ENCODE measurements at places on chromosomes 12 and 14. TPM values are rescaled to one million over a fixed set of nuclear protein-coding genes. Genes with fewer than 3 reads are reported as not detected.

DNA sequence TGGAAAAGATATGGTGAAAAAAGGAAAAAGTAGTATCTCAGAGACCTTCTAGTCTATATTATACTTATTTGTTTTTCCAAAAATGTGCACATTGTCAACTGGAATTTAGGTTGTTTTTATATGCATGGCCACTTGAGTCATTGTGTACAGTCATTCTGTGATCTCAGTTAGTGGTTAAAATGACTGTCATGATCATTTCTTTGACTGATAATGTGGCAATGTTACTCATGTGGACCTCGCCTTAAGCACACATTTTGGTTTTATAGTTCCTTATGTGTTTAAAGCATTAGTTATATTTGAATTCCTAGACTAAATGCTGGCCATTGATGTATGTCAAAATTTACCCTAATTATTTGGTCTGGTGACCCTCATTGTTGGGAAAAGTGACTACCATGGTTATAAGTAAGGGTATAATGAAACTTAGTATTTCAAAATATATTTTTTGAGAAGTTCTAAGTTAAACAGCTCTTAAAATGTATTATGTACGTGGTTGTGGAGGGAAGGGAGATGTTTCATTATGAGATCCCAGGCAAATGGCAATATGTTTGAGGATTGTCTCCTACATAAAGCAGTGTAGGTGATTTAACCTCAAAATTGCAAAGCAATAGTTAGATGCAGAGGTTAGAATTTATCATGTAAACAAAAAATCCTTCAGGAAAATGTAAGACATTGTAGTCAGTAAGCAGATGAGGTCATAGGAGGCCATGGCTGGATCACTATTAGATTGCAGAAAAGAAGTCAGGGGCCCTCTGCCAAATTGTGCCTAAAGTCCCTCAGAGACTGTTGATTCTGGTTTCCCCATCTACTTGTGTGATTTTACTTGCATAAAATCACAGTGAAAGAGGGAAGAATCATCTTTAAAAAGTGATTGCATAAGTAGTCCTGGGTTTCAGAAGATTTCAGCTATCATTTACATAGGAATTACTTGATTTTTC lies 17.5 kb downstream of the PNMA1 start:
- H3K4me3 ChIP-seq: no peak overlapping the region
- H3K4me1 ChIP-seq: no peaks in the 10 kb centered on the region
- no peak for DNase-seq
- H3K27ac ChIP-seq: no peak overlapping the region
- H3K36me3 ChIP-seq: peaks cover 3% of the 10 kb centered on the region

BRAP gene
- 20.0 TPM for total RNA-seq

DNA sequence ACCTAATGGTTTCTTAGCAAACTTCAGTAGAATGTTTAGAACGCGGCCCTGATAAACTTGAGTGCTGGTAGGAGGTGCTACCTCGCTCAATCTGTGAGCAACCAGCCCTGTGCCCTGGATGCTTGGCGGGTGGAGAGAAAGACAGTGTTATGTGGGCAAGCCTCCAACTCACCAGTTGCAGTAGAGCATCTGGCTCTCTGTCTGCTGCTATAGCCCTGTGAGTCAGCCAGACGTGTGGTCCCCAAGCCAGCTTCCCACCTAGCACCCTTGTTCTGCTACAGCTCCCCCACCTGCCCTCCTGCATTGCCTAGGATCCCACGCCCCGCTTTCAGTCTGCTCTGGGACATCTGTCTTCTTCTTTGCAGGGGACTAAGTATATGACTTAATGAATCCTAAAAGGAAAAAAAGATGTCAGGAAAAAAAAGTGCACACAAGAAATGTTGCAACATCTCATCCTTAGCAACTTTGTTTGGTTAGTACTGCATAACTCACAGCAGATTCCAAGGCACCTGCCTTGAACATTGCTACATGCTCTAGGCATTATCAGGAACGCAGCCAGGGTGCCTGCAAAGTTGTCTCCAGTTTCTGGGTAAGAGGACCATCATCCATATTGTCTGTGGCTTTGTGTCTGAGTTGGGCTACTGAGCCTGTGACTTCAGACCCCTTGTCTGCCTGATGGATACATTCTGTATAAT lies 13.6 kb downstream of the SNRNP35 start:
- H3K27ac ChIP-seq: no peak overlapping the region
- H3K27me3 ChIP-seq: no peaks in the 10 kb centered on the region
- peaks cover 3% of the 10 kb centered on the region for H3K36me3 ChIP-seq
- DNase-seq: no peak
- H3K4me3 ChIP-seq: no peak overlapping the region
- peaks cover 2% of the 10 kb centered on the region for H3K4me1 ChIP-seq

DNA sequence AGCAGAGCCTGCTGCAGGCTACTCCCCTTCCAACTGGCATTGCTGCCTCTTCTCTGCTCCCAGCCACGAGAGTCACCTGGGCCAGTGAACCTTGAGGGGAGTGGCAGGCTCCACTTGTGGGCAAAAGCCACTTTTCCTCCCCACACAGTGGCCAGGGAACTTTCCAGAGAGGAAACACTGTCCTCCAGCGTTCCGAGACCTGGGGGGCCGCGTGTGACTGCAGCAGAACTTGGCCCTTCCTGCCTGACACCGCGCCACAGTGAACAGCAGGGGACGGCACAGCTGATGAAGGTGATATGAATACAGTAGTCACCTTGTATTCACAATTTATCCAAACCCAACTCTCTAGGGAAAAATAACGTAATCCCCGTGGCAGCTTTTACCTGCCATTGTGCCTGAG lies 114.9 kb downstream of the PIWIL1 start:
- H3K4me3 ChIP-seq: no peak overlapping the region
- H3K4me1 ChIP-seq: no peaks in the 10 kb centered on the region
- no peaks in the 10 kb centered on the region for H3K36me3 ChIP-seq
- no peak for DNase-seq
- H3K27me3 ChIP-seq: no peaks in the 10 kb centered on the region

DNA sequence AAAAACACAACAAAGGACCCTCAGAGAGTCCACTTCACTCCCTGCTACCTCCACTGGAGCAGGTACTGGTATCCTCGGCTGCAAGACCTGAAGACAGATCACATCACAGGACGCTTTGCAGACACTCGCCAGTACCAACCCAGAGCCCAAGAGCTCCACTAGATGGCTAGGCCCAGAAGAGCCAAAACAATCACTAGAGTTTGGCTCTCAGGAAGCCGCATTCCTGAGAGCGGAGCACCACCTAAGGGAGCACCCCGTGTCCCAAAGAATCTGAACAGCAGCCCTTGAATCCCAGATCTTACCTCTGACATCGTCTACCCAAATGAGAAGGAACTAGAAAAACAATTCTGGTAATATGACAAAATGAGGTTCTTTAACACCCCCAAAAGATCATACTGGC lies 399.8 kb downstream of the RAD51B start:
- H3K27ac ChIP-seq: no peak overlapping the region
- no peaks in the 10 kb centered on the region for H3K27me3 ChIP-seq
- no peaks in the 10 kb centered on the region for H3K4me1 ChIP-seq
- no peaks in the 10 kb centered on the region for H3K36me3 ChIP-seq
- no peak for DNase-seq

- no peak overlapping the region for H3K4me3 ChIP-seq
- H3K27ac ChIP-seq: no peak overlapping the region
- H3K27me3 ChIP-seq: no peaks in the 10 kb centered on the region
- H3K4me1 ChIP-seq: peaks cover 16% of the 10 kb centered on the region
- DNase-seq: no peak
Measured at GRCh38 chr14:81005540-81006228, 50.3 kb downstream of the TSHR start.

POTEM gene
- total RNA-seq: not detected

MMP17 gene
- total RNA-seq: 90.9 TPM

DNA sequence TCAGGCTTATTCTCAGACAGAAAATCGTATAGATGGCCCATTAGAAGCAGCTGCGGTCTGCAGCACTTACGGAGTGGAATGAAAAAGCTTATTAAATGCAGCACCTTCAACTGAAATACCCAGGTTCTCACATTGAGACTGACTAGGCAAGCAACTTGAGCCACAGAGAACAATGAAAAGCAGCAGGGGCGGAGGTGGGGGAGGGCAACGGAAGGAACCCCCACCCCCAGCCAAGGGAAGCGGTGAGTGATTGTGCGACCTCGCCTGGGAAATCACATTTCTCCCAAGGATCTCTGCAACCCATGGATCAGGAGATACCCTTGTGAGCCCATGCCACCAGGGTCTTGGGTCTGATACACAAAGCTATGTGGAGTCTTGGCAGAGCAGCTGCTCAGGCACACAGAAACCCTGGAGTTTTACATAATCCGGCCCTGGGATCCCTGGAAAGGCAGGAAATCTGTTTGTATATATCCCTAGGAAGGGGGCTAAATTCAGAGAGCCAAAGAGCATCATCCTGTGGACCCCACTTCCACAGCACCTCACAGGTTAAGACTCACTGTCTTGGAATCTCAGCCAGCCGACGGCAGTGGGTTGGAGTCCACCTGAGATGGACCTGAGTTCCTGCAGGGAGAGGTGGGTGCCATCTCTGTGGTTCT lies 38.1 kb downstream of the PZP start:
- peak overlapping the region; percentile 29 for H3K27ac ChIP-seq
- H3K4me3 ChIP-seq: no peak overlapping the region
- peaks cover 5% of the 10 kb centered on the region for H3K36me3 ChIP-seq
- peaks cover 27% of the 10 kb centered on the region for H3K4me1 ChIP-seq

- H3K36me3 ChIP-seq: no peaks in the 10 kb centered on the region
- DNase-seq: no peak
- H3K4me3 ChIP-seq: no peak overlapping the region
- no peaks in the 10 kb centered on the region for H3K4me1 ChIP-seq
- H3K27ac ChIP-seq: peak overlapping the region; percentile 62
- H3K27me3 ChIP-seq: no peaks in the 10 kb centered on the region
Measured at GRCh38 chr14:75497191-75497590, 25.1 kb upstream of the BATF start.

SSTR1 gene
- not detected for total RNA-seq

GRCh38 chr12:111753144-111753881 lies 13.4 kb upstream of the ALDH2 start:
- no peak overlapping the region for H3K27ac ChIP-seq
- no peaks in the 10 kb centered on the region for H3K4me1 ChIP-seq
- peaks cover 2% of the 10 kb centered on the region for H3K36me3 ChIP-seq
- peak; percentile 45 for DNase-seq
- no peak overlapping the region for H3K4me3 ChIP-seq

DNA sequence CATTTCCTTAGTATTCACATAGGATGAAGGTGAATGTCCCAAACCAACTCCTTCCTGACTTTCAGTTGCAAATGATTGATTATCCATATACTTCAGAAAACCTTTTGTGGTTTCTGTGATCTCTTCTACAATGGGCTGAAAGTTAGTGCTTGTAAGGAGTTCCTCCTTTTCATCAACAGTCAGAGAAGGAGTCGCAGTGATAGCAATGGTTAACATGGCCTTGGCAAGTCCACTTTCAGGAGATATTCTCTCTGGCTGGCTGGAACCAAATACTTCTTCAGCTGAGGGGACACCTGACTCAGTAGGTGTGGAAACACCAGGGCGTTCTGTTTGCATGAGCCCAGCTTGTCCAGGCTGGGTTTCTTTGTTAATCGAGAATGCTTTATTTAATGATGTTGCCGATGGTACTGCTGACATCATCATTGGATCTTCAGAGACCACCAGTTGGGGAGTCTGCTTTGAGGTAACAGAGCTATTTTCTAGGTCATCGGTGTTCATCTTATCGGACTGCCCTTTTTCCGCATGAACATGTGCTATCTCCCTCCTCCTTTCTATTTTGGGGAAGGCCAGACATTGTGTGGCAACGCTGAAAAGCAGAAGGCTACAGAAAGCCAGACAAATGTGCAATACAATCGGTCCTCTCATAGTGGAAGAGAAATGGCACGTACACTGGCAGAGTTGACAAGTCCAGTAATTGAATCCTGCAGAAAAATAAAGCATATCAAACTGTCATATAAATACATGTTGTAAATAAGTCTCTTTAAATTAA lies 13.1 kb downstream of the ARMH4 start:
- DNase-seq: no peak
- H3K27ac ChIP-seq: no peak overlapping the region
- no peaks in the 10 kb centered on the region for H3K36me3 ChIP-seq
- no peak overlapping the region for H3K4me3 ChIP-seq

GRCh38 chr12:39620659-39621658 lies 1.4 kb upstream of the ABCD2 start:
- H3K27me3 ChIP-seq: no peaks in the 10 kb centered on the region
- no peaks in the 10 kb centered on the region for H3K36me3 ChIP-seq
- DNase-seq: no peak

C12orf60 gene
- total RNA-seq: 2.9 TPM

NEUROD4 gene
- total RNA-seq: 7.3 TPM

GRCh38 chr14:42428996-42429395 lies 822.3 kb downstream of the LRFN5 start:
- no peaks in the 10 kb centered on the region for H3K36me3 ChIP-seq
- no peak for DNase-seq
- H3K4me1 ChIP-seq: no peaks in the 10 kb centered on the region
- no peak overlapping the region for H3K27ac ChIP-seq
- no peaks in the 10 kb centered on the region for H3K27me3 ChIP-seq

DNA sequence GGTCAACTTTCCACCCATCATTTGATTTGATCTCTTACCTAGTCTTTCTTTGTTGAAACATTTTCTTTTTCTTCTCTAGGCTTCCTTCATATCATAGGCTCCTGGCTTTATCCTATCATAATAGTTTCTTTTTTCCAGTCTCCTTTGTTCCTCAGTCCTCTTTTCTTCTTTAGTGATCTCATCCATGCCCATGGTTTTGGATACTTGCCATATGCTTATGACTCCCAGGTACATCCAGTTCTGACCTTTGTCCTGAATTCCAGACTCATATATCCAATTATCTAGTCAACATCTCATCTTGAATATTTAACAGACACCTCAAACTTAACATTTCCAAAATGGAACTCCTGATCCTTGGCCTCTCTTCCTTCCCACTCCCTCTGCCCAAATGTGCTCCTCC lies 36.1 kb upstream of the KRAS start:
- H3K4me3 ChIP-seq: no peak overlapping the region
- no peak overlapping the region for H3K27ac ChIP-seq
- H3K27me3 ChIP-seq: peaks cover 3% of the 10 kb centered on the region
- DNase-seq: no peak
- no peaks in the 10 kb centered on the region for H3K36me3 ChIP-seq

Measured in neural crest cell (in vitro differentiated cells).